ENCODE measurements at places on chromosomes 12 and 14. TPM values are rescaled to one million over a fixed set of nuclear protein-coding genes. Genes with fewer than 3 reads are reported as not detected.

The UTP20 gene
- 41.9 TPM for total RNA-seq

The CELA1 gene
- not detected for total RNA-seq

The GPD1 gene
- total RNA-seq, result 0.58 TPM

- no peaks in the 10 kb centered on the region for H3K36me3 ChIP-seq
- peaks cover 19% of the 10 kb centered on the region for H3K27me3 ChIP-seq
- H3K4me3 ChIP-seq, result no peak overlapping the region
- no peak for DNase-seq
- H3K4me1 ChIP-seq, result no peaks in the 10 kb centered on the region
These were observed 14.0 kb upstream of the DHRS2 start for GRCh38 chr14:23621932-23622730.

DNA sequence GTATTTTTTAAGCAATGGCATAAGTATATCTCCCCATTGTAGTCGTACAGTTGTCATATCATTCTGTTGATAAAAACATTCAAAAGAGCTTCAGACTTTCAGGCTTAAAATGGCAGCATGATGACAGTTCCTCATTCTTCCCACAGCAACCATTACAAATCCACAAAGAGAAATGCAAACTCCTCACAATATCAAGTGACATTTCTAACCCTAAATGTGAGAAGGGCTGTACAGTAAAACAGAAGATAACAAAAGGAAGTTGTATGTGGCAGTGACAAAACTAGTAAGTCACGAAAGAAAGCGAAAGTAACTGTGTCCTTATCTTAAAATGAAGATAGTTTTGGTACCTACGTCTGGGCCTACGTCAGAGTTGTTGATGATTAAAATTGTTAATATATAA, 46.7 kb downstream of the GXYLT1 start:
- DNase-seq, result no peak
- no peak overlapping the region for H3K4me3 ChIP-seq
- peaks cover 7% of the 10 kb centered on the region for H3K36me3 ChIP-seq

DNA sequence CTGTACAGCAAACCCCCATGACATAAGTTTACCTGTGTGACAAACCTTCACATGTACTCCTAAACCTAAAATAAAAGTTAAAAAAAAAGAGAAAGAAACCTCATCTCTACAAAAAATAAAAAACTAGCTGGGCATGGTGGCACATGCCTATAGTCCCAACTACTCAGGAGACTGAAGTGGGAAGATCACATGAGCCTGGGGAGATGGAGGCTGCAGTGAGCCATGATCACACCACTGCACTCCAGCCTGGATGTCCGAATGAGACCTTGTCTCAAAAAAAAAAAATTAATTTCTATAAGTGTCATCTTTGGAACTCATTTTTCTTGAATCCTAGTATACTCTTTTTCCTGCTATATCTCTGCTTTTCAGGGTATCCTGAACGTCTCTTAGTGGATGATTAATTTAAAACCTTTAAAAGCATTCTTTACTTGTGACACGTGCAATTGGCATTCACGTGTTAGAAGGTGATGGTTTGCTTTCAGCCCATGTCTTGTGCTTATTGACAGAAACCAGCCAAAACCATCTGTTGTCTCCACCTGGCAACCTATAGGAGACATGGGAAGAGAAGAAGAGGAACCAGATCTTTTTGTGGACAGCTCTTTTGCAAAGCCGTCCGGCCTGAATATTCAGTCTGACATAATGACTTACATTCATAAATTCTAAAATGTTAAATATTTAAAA, 30.6 kb upstream of the PPFIBP1 start:
- H3K4me1 ChIP-seq, result no peaks in the 10 kb centered on the region
- no peaks in the 10 kb centered on the region for H3K36me3 ChIP-seq
- H3K27me3 ChIP-seq, result no peaks in the 10 kb centered on the region
- no peak overlapping the region for H3K4me3 ChIP-seq
- no peak for DNase-seq
- H3K27ac ChIP-seq, result no peak overlapping the region

DNA sequence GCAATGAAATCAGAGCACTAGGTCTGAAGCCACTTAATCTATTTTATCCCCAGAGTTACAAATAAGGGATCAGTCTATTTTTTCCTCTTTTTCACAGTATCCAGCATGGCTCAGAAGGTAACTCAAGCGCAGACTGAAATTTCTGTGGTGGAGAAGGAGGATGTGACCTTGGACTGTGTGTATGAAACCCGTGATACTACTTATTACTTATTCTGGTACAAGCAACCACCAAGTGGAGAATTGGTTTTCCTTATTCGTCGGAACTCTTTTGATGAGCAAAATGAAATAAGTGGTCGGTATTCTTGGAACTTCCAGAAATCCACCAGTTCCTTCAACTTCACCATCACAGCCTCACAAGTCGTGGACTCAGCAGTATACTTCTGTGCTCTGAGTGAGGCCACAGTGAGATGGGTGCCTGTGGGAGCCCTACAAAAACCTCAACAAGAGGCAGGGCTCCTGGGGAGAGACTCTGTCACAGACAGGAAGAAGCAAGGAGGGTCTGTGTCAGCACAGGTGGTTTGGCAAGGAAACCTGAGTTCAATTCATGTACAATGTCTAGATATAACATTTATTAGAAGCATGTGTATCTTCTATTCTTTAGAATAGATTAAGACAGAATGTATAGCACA, 334.3 kb upstream of the OR4E1 start:
- DNase-seq, result no peak
- no peak overlapping the region for H3K27ac ChIP-seq
- H3K27me3 ChIP-seq, result no peaks in the 10 kb centered on the region
- H3K4me3 ChIP-seq, result no peak overlapping the region

DNA sequence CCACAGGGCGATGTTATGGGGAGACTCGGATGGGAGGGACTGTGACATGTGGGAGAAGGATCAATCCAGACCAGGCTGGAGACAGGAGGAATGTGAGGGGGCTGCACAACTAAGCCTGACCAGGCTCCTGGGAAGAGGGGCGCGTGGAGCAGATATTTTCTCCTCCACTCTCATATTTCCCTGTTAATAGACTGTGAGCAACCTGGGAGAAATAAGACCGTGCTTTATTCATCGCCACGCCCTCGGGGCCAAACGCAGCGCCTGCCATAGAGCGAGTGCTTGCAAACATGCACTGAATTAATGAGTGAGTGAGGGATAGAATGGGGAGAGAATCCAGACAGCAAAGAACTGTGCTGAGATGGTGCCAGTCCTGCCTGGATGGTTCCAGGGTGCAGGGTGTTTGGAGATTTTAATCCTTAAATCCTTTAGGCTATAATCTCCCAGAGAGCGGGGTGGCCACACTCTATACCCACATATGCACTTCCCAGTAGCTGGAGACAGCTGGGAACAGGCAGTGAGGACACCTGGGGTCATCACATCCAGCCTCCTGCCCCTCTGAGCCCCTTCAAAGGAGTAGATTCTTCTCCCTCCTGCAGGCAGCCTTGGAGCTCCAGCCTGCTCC, 13.6 kb upstream of the FAIM2 start:
- H3K27ac ChIP-seq, result no peak overlapping the region
- no peaks in the 10 kb centered on the region for H3K27me3 ChIP-seq
- no peaks in the 10 kb centered on the region for H3K4me1 ChIP-seq
- H3K4me3 ChIP-seq, result no peak overlapping the region

- no peaks in the 10 kb centered on the region for H3K27me3 ChIP-seq
- H3K36me3 ChIP-seq, result no peaks in the 10 kb centered on the region
- H3K4me1 ChIP-seq, result no peaks in the 10 kb centered on the region
- no peak overlapping the region for H3K4me3 ChIP-seq
These were observed 53.4 kb upstream of the ABCD2 start for GRCh38 chr12:39672976-39673375.

GRCh38 chr12:51218607-51219161, 822 bp upstream of the POU6F1 start:
- H3K36me3 ChIP-seq, result no peaks in the 10 kb centered on the region
- peak overlapping the region; percentile 86 for H3K4me3 ChIP-seq
- peak overlapping the region; percentile 97 for H3K27ac ChIP-seq
- peaks cover 7% of the 10 kb centered on the region for H3K4me1 ChIP-seq
- no peaks in the 10 kb centered on the region for H3K27me3 ChIP-seq

DNA sequence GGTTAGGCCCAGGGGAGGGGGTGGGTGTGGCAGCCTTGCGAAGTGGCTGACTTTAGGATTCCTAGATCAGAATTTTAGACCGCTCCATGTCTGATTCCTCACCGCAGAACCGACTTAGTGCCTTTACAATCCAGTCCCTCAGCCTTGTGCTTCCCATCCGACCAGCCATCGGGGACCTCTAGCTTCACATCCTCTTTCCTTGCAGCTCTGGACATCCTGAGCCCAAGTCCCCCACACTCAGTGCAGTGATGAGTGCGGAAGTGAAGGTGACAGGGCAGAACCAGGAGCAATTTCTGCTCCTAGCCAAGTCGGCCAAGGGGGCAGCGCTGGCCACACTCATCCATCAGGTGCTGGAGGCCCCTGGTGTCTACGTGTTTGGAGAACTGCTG, 557 bp downstream of the COPS7A start:
- peaks cover 10% of the 10 kb centered on the region for H3K4me1 ChIP-seq
- peak overlapping the region; percentile 56 for H3K4me3 ChIP-seq
- peaks cover 12% of the 10 kb centered on the region for H3K36me3 ChIP-seq
- H3K27me3 ChIP-seq, result no peaks in the 10 kb centered on the region

- no peak overlapping the region for H3K27ac ChIP-seq
- no peaks in the 10 kb centered on the region for H3K27me3 ChIP-seq
- no peak for DNase-seq
- no peaks in the 10 kb centered on the region for H3K4me1 ChIP-seq
- no peak overlapping the region for H3K4me3 ChIP-seq
These were observed 32.8 kb downstream of the CCER1 start for GRCh38 chr12:90922145-90922627.

DNA sequence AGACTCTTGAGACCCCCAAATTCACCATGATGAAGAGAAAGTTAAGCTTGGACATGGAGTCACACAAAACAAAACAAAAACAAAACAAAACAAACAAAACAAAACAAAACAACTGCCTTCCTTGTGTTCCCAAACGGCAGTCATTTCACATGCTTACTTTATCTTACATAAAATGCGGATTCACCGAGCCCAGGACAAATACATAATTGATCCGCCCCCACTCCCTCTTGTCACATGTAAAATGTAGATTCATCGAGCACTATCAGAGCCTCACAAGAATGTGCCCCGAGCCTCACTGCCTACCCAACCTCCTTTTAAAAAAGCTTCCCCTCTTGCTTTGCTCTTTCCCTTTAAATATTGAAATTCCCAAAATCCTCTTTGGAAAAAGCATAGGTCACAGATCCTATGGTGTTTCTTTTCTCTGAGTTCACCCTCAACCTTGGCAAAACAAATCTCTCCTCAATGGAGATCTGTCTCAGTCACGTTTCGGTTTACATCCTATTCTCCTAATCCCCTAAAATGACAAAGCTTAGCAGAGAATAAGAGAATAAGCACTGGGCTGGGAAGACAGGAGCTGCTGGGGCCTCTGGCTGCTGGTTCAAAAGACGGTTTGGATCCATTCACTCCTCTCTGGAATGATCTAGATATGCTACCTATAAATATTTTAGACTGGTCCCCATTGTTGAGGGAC, 83.7 kb downstream of the NINJ2 start:
- no peaks in the 10 kb centered on the region for H3K36me3 ChIP-seq
- H3K27ac ChIP-seq, result no peak overlapping the region
- H3K4me3 ChIP-seq, result no peak overlapping the region
- H3K4me1 ChIP-seq, result peaks cover 17% of the 10 kb centered on the region
- no peak for DNase-seq

DNA sequence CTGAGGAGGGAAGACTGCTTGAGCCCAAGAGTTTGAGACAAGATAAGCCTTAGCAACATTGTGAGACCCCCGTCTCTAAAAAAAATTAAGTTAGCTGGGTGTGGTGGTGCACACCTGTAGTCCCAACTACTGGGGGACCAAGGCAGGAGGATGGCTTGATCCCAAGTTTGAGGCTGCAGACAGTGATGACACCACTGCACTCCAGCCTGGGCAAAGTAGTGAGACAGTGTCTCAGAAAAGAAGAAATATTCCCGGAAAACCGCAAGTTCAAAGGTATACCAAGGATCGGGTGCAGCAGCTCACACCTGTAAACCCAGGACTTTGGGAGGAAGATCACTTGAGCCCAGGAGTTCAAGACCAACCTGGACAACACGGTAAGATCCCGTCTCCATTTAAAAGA, 5.8 kb downstream of the PTGES3 start:
- H3K4me1 ChIP-seq, result peaks cover 5% of the 10 kb centered on the region
- no peaks in the 10 kb centered on the region for H3K27me3 ChIP-seq
- H3K27ac ChIP-seq, result no peak overlapping the region
- DNase-seq, result no peak
- H3K36me3 ChIP-seq, result peaks cover 43% of the 10 kb centered on the region

DNA sequence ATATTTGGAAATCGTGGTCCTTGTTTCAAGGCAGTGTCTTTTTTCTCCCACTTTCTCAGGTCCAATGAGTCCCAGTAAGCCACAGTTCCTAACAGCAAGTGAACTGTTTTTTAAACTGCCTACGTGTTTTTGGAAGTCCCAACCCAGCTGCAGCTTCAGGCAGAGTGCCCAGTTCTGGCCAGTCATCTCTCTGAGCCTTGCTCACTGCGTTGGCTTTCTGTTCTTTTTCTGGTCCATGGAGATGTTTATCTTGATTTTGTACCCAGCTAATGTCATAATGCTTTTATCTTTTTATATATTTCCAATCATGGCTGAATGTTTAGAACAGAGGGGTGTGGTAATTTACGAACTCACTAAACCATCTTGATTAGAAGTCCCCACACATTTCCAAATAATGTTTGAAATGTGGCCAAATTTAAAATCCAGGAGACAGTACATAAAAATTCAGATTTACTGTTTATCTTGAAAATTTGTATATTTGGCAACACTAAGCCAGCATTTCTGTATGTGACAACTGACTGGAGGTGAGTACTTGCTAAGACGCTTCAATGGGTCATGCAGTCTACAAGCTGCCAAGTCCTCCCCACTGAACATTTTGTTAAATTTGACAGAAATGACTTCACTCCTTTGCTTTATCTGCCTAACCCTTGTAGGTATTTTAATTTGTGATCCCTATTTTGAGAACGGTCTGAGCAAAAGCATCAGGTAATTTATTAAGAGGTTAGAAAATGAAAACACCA, 46.1 kb upstream of the OTOGL start:
- DNase-seq, result no peak
- H3K27me3 ChIP-seq, result no peaks in the 10 kb centered on the region

DNA sequence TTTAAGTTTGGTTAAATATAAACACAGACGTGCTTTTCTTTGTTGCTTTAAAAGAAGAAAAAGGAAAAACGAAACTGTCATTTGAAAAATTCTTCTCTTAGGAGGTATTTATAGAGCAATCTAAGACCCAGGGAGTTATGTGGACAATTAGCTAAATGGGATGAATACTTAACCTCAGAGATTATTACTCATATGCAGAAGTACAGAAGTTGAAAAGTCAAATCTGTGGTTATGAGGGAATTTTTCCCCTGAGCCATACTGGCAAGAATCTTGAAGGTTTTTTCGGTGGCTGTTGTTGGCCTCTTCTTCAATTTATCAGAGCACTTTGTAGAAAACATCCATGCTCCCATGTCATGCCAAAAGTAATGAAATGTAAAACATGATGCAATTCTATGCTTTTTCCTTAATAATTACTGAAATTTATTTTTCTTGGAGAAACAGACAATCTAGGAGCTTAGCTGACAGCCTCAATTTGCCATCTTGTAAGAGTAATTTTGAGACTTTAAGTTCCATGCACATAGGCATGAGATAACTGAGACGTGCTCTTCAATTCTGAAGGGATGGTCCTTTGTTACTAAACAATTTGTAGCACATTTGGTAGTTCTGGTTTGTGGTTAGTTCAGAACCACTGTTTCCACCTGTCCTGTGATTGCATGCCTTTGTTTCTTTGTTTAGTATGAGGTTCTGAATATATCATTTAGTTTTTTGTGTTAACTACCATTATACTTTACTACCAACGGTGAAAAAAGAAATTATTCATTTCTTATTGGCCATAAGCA, 126.6 kb downstream of the BCAT1 start:
- H3K27me3 ChIP-seq, result no peaks in the 10 kb centered on the region
- H3K4me3 ChIP-seq, result no peak overlapping the region
- DNase-seq, result no peak
- H3K4me1 ChIP-seq, result peaks cover 13% of the 10 kb centered on the region
- H3K27ac ChIP-seq, result no peak overlapping the region
- H3K36me3 ChIP-seq, result peaks cover 40% of the 10 kb centered on the region

Measured in A673 (cell line).